ENCODE measurements at places on chromosomes 6 and 20.

GRCh38 chr6:156740604-156741003, 36.6 kb upstream of the ARID1B start:
- no peak for DNase-seq

DNA sequence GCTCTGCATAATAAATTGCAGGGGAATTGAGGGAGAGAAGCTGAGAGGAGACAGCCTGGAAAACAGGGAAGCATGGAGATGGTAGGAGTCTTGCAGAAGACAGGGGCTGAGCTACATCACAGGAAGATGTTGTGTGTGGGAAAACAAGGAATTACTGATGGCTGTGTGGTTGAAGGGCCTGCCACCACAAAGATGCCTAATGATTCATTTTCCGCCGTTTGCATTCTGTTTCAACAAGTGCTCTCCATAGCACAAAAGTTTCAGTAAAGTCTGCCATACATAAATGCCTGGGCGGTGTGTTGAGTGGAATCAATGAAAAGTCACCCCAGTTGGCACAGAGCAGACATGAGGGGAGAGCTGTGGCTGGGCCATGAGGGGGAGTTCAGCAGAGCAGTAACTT, 5.6 kb upstream of the KLHL31 start:
- no peak for DNase-seq

GRCh38 chr6:4344317-4344899, 209.0 kb upstream of the ECI2 start:
- no peak for DNase-seq

DNA sequence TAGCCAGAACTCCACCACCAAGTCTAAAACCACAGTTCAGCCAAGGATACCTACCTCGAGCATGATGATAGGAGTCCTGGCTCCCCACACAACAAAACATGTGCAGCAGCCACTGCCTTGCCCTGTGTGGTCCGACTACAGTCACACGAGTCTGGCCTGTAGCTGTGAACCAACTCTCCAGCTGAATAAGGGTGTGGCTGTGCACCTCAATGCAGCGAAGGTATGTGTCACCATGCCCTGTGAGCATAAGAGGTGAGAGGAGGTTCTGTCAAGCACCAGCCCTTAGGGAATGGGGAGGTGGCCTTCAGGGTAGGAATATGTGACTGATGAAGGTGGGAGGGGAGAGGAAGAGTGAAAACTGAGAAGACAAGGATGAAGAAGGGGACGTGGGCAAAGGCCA, 16.7 kb upstream of the KHDC1L start:
- no peak for DNase-seq

DNA sequence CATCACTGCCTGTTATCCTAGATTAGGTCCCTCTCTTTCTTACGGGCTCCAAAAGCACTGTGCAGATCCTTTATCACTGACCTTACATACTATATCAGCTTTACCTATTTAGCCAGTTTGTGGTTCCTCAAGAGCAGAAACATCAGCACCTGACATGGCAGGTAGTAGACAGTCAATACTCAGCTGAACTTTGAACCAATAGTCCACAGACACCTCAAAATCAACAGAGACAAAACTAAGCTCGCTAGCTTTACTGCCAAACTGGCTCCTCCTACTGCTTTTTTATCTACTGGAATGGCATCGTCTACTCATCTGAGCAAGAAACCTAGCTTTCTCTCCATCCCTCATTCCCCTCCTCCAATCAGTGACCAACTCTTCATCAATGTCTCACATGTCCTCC, 5.6 kb downstream of the IL17A start:
- no peak for DNase-seq

GRCh38 chr20:25244976-25245375, 2.9 kb upstream of the PYGB start:
- no peak for DNase-seq

DNA sequence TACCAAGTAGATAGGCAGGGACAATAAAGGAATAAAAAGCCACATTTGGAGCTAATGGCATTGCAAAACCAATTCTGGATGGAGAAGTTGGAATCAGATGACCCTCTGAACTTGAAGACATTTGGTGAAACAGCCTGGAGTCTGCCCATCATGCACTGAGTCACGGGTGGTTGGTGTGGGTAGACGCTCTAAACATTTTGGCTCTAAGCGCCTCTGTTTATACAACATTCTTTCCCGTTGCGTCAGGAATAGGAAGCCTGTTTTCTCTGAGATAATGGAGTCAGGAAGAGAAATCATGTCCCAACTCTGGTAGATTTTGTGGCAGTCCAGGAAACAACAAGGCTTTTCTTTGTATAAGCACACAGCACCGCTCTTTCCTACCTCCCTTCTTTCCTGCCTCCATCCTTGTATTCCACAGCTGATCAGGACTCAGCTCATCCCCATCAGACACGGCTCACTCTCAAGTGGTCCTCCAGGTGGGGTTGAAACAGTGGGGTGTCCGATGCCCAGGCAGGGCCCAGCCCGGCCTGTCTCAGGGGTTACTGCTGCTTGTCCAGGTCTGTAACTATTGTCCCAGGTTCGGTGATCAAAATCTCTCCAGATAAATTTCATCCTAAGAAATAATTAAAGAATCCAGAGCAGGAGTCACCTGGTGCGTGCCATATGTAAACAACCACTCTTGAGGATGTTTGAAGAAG, 12.1 kb upstream of the RAMACL start:
- no peak for DNase-seq

DNA sequence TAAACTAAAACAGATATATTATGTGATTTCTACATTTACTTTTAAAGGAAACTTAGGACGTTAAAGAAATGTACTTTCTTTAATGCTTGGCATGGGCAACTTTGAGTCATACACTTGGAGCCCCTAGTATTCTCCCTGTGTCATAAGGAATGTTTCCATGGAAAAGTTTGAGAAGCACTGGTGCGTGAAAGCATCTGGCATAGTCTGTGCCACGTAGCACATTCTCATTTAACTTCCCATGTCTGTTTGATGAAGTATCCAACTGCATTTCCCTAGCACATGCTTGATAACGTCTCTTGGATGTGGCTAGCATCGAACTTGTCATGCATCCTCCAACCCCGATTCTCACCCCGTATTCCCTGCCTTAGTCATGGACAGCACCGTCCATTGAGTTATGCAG, 172.0 kb downstream of the TBC1D7 start:
- DNase-seq = no peak

- DNase-seq = peak; percentile 93
These were observed at the start of gene LSM14B for GRCh38 chr20:62121776-62122653. Gene LSM14B, plus strand, starts transcription at chr20:62122475. Its CDS starts 192 bp downstream, at chr20:62122667.

GRCh38 chr6:31037682-31038081, 27.4 kb downstream of the MUC22 start:
- DNase-seq = no peak

GRCh38 chr20:47167846-47168245, 188.7 kb downstream of the ZMYND8 start:
- no peak for DNase-seq

- DNase-seq = no peak
These were observed 625 bp upstream of the ECHDC1 start for GRCh38 chr6:127343809-127344659.

DNA sequence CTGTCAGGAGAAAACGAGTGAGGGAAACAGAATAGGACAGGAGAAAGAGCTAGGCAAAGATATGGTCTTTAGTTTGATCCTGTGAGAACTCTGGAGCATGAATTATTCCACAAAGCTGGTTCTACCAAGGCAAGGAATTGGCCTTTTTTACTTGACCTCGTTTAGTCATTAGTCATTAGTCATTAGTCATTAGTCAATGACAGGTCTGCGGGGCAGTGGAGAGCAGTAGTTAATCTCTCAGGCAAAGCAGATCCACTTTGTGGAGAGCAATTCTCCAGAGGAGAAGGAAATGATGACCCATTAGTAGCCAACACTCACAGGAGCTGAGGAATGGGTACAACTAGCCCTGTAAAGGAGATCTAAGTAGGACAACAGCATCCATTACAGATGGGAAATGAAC, 22.0 kb upstream of the ABCC10 start:
- no peak for DNase-seq
